Stimulated activated CD8-positive, alpha-beta memory T cell treated with anti-CD3 and anti-CD28 coated beads, Interleukin-12 subunit alpha, Interleukin-12 subunit beta, amount 100 ng/mL, for 1 hour (primary cell): ENCODE measurements at places on chromosomes 16 and 17.

- DNase-seq: no peak
Measured at GRCh38 chr17:2259769-2260536, 43.6 kb downstream of the SMG6 start.

- DNase-seq: no peak
Measured at GRCh38 chr16:57427307-57427706, 19.9 kb downstream of the CIAPIN1 start.

DNA sequence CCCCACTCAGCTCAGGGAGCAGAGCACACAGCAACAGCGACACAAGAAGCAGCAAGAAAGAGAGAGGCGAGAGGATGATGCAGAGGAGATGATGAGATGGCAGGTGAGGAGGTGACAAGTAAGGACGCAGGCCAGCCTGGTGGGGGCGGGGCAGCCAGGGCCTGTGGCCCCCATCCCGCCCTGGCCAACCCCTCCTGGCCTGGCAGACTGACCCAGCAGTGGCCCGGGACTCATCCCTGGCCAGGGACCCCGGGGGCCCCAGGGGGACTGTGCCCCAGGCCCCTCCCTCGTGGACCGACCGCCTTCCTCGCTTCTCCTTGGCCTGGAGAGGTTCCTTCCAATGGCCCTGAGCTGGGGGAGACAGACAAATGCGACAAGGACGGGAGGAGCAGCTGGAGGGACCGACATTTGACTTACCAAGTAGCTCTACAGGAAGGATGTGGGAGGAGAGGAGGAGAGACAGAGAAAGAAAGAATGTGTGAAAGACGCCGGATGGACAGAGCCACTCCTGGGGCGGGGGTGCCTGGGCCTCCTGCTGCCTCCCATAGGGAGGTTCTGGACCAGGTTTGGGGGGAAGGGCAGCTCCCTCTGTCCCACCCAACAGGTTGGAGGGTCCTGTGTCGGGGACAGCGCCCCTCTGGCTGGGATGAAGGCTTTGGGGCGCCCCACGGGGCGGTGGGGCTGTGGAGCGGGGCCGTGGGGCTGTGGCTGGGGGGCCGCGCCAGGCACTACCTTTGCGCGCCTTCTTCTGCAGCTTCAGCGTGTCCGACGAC, 6.8 kb downstream of the MTSS2 start:
- no peak for DNase-seq

GRCh38 chr17:65557349-65558310, 3.8 kb downstream of the AXIN2 start:
- DNase-seq: no peak

- DNase-seq: peak; percentile 19
Measured at GRCh38 chr17:4594931-4595684, 10.8 kb downstream of the SMTNL2 start.

- no peak for DNase-seq
Measured at GRCh38 chr17:27559506-27560481, 71.2 kb upstream of the LGALS9 start.

DNA sequence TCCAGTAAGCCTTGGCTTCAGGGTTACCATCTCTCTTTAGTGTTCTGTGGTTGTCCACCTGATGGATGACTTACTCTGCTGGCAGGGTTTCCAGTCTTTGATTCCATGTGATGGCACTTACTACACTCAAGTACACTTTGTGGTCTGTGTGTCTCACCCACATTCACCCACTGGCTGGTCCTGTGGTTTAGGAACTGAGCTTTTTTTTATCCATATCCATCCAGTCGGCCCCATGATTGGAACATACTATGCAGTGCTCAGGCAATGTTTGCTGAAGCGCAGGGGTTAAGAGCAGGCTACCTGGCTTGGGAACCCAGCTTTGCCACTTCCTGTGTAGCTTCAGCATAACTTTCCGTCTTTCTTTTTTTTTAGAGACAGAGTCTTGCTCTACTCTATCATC, 2.8 kb upstream of the FUS start:
- peak; percentile 26 for DNase-seq

DNA sequence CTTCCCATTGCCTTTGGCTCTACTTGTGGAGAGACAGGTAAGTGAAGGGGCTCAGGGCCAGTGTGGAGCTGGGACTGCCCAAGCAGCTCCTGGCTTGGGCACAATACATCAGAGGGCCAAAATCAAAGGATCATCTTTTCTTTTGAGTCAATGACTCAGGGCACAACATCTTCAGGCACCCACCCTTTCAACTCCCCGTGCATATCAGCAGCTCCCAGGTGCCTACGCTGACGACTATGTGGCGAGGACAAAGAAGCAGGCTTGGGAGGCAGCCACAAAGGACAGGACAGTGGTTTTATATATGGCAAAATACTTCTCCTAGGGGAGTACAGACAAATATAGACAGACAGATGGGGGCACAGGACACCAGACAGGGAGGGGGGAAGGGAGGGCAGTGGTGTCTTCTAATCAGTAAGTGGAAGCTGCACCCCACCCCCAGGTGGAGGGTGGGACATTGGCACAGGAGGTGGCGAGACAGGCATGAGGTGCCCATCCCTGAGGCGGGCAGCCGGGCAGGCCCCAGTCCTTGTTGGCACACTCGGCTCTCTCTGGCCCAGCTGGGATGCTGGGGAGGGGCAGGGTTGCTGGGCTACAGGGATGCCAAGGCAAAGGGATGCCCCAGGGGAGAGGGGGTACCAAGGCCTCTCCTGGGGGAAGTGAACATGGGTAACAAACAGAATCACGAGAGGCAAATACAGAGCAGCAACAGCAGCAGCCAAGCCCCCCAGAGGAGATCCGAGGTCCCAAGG, 7.7 kb upstream of the ARL5C start:
- DNase-seq: no peak

- no peak for DNase-seq
Measured at GRCh38 chr17:73478768-73479424, 165.3 kb downstream of the SDK2 start.

DNA sequence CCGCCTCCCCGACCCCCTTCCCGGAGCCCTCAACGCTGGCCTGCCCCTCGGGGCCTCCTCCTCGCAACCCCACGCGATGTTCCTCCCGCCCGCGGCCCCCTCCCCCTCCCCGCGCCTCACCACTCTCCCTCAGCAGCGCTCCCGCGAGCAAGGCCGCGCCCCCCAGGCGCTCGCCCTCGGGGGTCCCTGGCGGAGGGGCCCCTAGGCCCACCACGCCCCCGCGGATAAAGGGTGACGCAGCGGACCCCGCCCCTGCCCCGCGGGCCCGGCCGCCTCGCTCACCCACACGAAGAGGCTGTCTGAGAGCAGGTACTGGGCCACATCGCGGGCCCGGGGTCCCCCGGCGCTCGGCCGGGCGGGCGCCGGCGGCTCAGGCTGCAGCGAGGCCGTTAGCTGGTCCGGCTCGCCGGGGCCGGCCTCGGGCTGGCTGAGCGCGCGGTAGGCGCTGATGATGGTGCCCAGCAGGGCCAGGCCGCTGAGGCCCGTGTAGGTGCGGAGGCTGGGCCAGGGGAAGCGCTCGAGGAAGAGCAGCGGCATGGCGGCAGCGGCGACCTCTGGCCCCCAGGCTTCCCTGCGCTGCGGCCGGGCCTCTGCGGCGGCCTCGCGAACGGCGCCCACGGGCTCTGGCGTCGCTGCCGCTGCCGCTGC, 430 bp downstream of the AMFR start:
- DNase-seq: no peak

GRCh38 chr17:64146418-64147109, 16.6 kb upstream of the ERN1 start:
- no peak for DNase-seq

DNA sequence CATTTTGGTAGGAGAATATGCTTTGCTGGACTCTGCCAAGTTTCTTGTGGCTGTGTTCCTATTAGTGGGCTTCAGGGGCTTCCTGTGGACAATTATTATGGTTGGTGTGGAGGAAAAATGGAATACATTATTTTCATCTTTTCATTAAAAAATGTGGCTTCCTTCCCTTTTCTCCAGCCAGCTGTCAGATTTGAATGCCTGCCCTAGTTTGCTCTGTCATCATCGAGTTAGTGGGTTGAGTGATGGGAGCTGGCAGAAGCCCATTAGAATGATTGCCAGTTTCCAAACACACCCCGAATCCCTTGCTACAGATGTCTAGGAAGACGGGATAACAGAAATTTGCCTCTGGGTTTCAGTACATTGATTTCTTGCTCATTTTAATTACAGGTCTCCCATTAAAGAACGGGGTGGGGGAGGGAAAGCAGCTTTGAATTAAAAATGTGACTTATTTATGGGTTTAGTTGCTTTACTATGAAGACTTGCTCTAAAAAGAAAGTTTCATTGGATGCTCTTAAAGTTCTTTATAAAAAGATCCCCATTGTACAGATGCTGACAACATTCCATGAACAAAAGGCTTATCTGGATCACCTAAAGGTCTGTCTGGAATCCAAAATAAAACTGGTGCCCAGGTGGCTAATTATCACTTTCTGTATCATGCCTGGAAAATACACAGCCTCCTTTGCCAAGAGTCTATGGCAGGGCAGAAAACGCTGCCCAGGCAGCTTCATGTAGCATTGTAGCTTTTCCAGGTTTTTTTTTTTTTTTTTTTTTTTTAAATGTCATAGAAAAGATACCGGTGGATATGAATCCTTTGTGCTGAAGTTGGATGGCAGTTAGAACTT, 103.6 kb downstream of the PRKCA start:
- DNase-seq: no peak

GRCh38 chr17:82031303-82031884, at the start of gene RAC3:
Gene RAC3 (plus strand): TSS chr17:82031678. CDS start chr17:82031762, 84 bp downstream.
- no peak for DNase-seq

GRCh38 chr16:27492588-27492979, 57.1 kb downstream of the GTF3C1 start:
- no peak for DNase-seq

DNA sequence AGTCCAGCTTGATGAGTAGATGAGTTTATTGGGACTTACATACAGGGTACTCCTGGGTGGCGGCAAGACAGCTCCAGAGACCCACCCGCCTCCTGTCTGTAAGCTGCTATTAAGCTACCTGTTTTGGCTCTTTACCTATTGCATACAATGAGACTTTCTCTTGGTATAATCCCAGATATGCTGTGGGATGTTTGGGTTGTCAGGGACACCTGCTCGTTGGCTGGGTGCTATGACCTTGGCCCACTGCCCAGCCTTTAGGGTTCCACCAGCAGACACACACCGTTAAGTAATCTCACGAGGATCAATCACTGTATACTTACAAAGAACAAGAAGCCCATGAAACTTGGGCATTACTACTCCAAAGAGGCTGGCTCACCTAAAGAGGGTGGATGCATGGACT, 116.4 kb downstream of the NPIPB5 start:
- DNase-seq: no peak

- no peak for DNase-seq
Measured at GRCh38 chr16:24130494-24131085, 125.5 kb upstream of the CACNG3 start.

DNA sequence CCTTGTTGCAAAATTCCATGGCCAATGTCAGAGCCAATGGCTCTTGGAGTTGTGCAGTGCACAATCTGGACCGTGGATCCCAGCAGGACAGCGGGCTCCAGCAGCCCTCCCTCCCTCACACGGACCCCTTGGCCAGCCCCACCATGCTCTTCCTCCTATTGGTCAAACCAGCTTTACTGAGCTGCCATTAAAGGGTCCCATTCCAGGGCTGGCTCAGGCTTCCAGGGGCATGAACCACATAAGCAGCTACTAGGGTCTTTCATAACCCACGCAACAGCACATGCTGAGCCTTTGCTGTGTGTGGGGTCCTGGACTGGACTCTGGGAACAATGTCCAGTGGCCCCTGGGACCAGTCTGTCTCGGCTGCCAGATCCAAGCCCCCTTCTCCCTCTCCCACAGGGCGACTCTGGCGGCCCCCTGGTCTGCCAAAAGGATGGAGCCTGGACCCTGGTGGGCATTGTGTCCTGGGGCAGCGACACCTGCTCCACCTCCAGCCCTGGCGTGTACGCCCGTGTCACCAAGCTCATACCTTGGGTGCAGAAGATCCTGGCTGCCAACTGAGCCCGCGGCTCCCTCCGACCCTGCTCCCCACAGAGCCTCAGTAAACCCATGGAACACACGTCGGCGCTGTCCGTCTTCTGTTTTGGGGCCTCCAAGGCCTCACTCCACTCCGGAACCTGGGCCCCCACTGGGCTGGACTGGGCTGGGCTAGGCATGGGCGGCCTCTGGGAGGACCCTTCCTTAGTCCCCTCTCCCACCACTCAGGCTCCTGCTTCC, 5.7 kb downstream of the CTRB1 start:
- no peak for DNase-seq

DNA sequence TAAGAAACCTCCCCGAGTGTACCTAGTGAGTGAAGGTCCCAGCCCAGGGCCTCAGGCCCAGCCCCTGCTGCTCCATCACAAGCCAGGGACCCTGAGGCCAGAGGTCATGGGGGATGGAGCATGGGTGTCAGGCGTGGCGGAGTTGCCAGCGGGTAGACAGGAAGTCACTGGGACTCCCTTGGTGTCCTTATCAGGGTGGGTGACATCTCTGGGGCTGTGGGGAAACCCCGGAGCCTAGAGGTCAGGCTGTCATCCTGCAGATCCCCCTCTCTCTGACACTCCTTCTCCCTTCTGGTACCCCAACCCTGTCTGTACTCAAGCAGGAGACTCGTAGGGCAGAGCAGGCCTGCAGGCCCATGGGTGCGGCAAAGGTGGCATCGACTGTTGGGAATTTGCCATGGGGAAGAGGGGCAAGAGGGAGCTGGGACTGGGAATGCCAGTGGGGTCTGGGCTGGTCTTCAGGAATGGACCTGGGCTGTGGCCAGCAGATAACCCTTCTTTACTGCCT, 10.8 kb upstream of the ADGRG1 start:
- DNase-seq: no peak

DNA sequence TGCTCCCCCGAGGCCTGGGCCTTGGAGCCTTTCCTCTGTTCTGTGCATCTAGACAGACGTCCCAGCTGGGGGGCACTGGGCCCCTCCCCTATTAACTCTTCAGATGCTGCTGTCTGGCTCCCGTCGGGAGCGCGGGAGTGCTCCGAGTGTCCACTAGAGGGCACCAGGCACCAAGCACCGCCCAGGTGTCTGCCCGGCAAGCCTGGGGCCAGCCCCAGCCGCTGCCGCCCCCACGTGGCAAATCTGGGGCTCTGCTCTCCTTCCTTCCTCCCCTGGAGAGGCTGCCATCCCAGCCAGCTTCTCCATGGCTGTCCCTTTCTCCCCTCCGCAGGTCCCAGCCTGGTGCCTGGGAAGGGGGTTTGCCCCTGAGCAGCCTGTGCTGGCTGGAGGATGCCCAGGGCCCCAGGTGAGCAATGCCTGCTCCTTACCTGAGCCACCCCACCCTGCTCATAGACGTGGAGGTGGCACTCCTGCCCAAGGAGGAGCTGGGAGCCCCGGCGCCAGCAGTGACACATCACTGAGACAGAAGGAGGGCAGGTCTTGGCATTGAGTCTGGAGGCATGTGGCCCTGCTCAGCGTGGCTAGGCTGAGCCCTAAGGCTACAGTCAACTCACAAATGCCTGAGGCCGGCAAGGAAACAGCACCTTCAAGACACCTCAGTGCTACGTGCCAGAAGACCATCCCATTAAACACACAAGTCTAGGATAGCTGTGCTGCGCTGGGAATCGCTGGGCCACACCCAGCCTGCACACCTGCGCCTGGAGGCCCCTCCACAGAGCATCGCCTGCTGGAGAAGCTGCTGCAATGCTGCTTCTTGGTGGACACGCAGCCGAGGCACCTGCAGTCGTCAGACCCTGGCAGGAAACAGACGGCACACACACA, 19.7 kb downstream of the TMEM235 start:
- peak; percentile 70 for DNase-seq

- no peak for DNase-seq
Measured at GRCh38 chr17:18851201-18851600, 6.7 kb upstream of the PRPSAP2 start.
